ENCODE measurements at places on chromosomes 7 and 10.

DNA sequence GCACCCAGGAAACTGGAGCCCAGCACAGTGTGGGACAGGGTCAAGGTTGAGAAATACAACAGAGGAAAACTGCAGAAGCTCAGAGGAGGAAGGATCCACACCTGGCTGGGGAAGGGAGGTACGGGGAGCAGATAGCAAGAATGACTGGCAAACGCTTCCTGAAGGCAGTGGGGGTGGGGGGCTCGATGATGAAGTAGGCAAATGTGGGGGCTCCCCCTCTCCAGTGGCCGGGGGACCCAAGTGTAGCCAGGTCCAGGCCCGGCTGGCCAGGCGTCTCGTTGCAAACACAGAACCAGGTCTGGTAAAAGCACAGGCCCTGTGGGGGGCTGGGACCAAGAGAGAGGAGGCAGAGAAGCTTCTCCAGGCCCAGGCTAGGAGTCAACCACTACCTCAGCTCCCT, 7.7 kb downstream of the CHST15 start:
- DNase-seq, result no peak

- DNase-seq, result no peak
Measured at GRCh38 chr7:113775401-113775800, 143.4 kb downstream of the PPP1R3A start.

- DNase-seq, result no peak
Measured at GRCh38 chr7:15505761-15506160, 56.1 kb downstream of the AGMO start.

DNA sequence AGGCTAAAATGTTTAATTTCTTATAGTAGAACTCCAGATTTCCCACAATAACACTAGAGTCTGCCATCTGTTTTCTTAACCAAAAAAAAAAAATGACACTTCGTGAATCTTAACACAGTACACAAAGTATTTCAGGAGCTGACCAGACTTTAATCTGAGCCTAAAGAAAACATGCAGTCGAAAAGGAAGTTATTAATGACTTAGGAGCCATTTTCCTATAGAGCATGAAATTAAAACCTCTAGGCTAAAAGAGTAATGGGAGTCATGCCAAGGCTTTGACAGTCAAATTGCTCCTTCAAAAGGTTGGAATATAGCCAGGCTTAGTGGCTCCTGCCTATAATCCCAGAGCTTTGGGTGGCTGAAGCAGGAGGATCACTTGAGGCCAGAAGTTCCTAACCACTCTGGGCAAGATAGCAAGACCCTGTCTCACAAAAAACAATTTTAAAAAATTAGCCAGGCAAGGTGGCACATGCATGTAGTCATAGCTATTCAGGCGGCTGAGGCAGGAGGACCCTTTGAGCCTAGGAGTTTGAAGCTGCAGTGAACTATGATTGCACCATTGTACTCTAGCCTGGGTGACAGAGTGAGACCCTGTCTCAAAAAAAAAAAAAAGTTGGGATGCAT, 13.6 kb downstream of the MICU1 start:
- no peak for DNase-seq

GRCh38 chr7:130379921-130380860, at the start of gene CPA1:
TSS of gene CPA1 (plus strand) at chr7:130380494. CDS start at chr7:130380521, 27 bp downstream.
- no peak for DNase-seq

- DNase-seq, result no peak
Measured at GRCh38 chr10:86313621-86314041, 53.0 kb downstream of the GRID1 start.

DNA sequence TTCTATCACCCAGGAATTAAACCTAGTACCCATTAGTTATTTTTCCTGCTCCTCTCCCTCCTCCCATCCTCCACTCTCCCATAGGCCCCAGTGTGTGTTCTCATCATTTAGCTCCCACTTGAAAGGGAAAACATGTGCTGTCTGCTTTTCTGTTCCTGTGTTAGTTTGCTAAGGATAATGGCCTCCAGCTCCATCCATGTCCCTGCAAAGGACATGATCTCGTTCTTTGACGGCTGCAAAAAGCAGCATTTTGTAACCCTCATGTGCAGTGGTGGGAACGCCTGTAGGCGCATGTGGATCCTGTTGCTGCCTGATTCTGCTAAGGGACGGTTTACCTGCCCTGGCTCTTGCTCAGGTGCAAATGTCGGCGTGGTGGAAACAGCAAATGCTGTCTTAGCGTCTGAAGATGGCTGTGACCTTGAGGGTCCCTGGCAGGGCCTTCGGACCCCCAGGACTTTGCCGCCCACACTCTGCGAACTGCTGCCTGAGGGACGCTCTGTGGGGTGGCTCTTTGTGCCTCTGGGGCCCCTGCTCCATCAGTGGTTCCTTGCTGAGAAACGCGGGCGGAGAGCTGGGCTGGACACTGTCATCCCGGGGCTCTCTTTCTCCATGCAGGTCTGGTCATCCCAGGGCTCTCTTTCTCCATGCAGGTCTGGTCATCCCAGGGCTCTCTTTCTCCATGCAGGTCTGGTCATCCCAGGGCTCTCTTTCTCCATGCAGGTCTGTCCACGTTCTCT, 5.6 kb upstream of the MTG1 start:
- no peak for DNase-seq

GRCh38 chr7:135759532-135759931, 10.9 kb upstream of the FAM180A start:
- DNase-seq, result no peak

GRCh38 chr10:105023211-105024111, 382.4 kb downstream of the SORCS3 start:
- DNase-seq, result no peak

DNA sequence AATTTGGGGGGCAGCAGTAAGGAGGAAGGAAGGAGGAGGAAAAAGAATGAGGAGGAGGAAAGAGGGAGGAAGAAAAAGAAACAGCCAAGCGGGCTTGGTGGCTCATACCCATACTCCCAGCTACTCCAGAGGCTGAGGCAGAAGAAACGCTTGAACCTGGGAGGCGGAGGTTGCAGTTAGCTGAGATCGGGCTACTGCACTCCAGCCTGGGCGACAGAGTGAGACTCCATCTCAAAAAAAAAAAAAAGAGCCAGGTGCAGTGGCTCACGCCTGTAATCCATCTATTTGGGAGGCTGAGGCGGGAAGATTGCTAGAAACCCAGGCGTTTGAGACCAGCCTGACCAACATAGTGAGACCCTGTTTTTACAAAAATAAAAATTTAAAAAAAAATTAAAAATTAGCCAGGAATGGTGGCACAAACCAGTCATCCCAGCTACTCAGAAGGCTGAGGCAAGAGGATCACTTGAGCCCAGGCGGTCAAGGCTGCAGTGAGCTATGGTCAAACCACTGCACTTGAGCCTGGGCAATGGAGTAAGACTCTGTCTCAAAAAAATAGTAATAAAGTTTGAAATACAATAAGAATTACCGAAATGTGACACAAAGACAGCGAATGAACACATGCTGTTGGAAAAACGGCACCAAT, 14.1 kb upstream of the CRCP start:
- no peak for DNase-seq

GRCh38 chr10:83542774-83543411, 596.4 kb upstream of the GHITM start:
- DNase-seq, result no peak

DNA sequence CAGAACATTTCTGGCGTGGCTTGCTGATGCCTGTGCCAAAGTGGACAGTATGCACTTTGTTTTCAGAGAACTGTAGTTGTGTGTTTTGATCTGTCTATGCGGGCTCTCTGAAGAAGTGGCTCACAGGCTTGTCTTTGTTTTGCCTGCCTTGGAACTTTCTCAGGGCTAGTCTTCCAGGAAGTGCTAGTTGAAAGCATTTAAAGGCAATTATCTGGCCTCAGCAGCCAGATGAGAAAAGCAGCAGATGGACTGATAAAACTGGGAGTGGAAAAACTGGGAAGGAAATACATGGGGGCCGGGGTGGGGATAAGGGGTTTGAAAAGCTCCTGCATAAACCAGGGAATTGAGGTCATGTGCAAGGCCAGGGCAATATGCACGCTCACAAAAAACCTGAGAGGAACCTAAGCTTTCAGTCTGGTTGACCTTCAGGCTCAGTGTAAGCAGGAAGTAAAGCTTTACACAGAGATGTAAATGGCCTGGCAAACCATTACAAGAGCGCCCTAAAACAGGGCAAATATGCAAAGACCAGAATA, 94.5 kb downstream of the ZNF33B start:
- no peak for DNase-seq

DNA sequence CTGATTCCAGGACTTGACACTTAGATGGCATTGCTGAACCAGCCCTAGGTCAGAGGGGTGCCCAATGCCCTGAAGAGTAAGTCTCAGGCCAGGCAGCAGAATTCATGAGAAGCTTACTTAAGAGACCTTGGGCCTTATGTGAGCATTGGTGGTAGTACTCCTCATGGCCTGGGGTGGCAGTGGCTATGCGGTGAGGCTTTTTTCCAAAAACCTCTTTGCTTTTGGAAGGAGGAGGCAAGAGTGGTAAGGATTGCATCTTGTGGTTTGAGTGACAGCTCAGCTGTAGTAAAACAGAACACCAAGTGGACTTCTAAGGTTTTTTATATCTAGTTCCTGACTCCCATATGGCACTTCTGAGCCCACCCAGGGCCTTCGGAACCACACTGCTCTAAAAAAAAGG, 459.0 kb upstream of the STEAP1 start:
- no peak for DNase-seq

- DNase-seq, result no peak
Measured at GRCh38 chr10:85593226-85593772, 773.3 kb downstream of the GRID1 start.

- DNase-seq, result no peak
Measured at GRCh38 chr7:45590679-45591057, 16.5 kb downstream of the ADCY1 start.

- no peak for DNase-seq
Measured at GRCh38 chr10:103736763-103737162, 118.6 kb downstream of the SH3PXD2A start.

DNA sequence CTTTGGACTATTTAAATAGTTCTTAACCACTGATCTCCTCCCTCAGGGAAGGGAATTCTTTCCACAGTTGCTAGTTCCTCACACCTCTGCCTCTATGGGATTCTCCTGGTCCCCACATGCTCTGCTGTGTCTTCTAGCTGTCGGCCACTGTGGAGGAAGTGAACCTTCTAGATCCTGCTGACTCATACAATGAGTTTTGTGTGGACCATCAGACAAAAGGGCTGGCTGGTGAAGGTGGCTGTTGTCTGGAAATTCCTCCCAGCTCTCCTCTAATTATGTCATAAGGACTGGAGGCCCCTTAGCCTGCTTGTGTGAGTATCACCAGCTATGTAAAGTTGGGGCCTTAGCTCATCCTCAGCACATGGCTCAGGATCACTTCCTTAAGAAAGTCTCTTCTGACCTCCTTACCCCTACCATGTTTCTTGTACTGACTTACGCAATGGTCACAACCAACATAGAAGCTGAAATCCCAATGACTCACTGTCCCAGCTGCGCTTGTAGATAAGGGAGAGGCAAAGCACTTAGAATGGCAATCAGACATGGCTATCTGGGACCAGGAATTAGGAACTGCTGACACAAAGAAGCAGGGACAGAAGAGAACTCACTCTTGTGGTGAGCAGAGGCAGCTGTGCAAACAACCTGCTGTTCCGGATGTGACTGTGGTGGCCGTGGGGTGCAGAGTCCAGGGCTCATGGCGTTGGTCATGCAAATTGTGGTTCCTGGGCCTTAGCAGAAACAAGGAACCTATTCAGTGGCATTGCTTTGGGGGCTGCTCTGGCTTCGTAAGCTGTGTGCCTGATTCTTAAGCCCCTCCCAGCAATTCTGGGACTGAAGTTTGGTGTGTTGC, 2.5 kb upstream of the MACC1 start:
- peak; percentile 97 for DNase-seq

- DNase-seq, result no peak
Measured at GRCh38 chr10:964321-964987, 23.8 kb upstream of the GTPBP4 start.

- no peak for DNase-seq
Measured at GRCh38 chr7:96400001-96400400, 78.1 kb upstream of the SLC25A13 start.

GRCh38 chr10:6233725-6234277, 31.1 kb downstream of the PFKFB3 start:
- DNase-seq, result no peak

DNA sequence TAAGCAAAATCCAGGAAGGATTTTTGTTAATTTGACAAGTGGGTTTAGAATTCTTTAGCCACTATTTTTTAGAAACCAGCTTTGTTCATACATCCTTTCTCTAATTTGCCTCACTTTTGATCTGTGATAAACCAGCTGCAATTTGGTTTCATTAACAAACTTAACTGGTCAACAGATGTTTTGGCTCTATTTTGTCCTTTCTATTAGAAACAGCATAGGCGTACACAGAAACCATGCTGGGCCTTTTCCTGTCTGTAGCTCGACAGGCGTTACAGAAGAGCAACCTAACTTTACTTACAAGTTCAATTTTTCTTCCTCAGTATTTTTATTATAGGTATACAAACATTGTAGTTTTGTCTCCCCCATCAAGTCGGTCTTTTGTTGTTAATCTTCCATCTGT, 28.2 kb downstream of the KAT6B start:
- no peak for DNase-seq

DNA sequence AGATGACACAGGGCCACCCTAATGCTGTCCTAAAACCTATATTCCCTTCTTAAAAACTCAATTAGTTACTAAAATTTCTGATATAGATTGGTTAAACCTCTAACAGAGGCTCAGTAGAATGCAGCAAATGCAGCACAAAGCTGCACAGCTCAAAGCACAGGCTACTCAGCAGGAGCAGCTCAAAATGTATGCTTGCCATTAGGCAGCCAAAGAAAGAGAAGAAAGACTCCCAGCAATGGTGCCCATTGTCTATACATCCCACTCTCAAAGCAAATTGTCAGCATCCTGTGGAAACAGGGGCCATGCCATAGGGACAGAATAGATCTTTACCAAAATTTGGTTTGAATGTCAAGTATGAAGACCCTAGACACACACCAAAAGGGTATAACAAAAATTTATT, 73.5 kb downstream of the TFPI2 start:
- DNase-seq, result no peak

GRCh38 chr10:65864036-65864435, 1061.8 kb upstream of the LRRTM3 start:
- no peak for DNase-seq

DNA sequence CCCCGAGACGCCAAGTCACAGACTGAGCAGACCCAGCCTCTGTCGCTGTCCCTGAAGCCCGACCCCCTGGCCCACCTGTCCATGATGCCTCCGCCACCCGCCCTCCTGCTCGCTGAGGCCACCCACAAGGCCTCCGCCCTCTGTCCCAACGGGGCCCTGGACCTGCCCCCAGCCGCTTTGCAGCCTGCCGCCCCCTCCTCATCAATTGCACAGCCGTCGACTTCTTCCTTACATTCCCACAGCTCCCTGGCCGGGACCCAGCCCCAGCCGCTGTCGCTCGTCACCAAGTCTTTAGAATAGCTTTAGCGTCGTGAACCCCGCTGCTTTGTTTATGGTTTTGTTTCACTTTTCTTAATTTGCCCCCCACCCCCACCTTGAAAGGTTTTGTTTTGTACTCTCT, 215.6 kb downstream of the TCF7L2 start:
- no peak for DNase-seq

GRCh38 chr7:123751821-123752220, 3.0 kb upstream of the WASL start:
- no peak for DNase-seq

DNA sequence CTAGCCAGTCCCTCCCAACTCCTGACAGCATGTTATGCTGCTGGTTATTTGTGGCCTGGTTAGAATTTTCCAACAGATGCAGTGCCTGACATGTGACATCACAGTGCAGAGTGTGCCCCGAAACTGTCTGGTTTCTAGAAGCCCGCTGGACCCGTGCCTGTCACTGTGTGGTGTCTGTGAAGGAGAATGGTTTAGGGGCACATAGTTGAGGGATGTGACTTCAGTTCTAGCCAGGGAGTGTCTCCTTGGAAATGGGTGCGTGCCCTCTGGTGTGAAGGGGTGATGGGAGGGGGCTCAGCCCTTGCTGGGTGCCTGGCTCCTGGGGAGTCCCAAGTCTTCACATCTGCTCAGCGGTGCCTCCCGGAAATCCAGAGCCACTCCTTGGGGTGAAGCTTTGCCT, 303.6 kb downstream of the GLRX3 start:
- DNase-seq, result no peak

Data from non-pigmented ciliary epithelial cell (primary cell).